ENCODE measurements at places on chromosomes 2 and 18.

GRCh38 chr2:112782234-112782799, 2.0 kb downstream of the IL1A start:
- no peak for DNase-seq

GRCh38 chr2:71226096-71226964, 573 bp downstream of the PAIP2B start:
- DNase-seq: peak; percentile 7

- no peak for DNase-seq
Observed at GRCh38 chr2:8412586-8412985, 269.3 kb upstream of the ID2 start.

DNA sequence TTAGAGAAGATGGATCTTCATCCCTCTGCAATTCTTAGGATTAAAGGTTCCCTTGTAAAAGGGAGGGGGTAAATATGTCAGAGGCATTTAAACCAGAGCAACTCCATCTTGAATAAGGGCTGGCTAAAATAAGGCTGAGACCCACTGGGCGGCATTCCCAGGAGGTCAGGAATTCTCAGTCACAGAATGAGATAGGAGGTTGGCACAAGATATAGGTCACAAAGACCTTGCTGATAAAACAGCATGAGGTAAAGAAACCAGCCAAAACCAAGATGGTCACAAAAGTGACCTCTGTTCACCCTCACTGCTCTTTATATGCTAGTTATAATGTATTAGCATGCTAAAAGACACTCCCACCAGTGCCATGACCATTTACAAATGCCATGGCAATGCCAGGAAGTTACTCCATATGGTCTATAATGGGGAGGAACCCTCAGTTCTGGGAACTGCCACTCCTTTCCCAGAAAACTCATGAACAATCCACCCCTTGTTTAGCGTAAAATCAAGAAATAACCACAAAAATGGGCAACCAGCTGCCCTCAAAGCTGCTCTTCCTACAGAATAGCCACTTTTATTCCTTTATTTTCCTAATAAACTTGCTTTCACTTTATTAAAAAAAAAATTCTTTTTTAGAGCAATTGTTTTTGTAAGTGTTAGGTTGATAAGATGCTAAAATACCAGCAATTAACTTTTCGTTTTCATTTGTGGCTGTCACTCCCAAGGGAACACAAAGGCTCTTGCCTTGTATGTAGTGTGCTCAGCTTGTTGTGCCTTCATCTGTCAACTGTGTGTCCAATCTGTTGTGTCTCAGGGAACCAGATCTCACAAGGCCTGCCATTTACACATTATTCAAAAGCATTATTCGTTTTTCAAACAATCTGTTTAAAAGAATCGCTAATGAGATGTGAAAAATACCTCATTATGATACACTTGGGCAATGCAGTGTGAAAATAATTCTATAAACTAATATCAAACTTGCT, 205.2 kb upstream of the RGPD4 start:
- no peak for DNase-seq

DNA sequence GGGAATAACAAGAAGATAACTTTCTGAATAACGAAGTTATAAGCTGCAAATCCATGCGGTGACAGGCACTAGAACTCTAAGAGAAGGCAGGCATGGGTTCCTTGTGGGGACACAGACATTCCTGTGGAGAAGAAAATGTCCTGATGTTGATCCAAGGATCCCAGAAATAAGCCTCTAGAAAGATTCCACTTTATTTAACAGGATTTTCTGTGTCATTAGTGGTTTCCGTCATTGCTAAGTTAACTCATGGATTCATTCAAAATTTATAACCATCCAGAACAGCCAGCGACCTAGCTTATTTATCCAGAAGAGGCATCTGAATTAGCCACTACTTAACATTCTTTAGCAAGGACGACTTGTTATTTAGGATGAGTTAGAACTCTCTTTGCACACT, 10.0 kb upstream of the CD302 start:
- no peak for DNase-seq

- DNase-seq: no peak
Observed at GRCh38 chr2:111238296-111238695, 117.6 kb downstream of the BCL2L11 start.

GRCh38 chr2:149458502-149458901, 128.1 kb downstream of the LYPD6 start:
- DNase-seq: no peak

DNA sequence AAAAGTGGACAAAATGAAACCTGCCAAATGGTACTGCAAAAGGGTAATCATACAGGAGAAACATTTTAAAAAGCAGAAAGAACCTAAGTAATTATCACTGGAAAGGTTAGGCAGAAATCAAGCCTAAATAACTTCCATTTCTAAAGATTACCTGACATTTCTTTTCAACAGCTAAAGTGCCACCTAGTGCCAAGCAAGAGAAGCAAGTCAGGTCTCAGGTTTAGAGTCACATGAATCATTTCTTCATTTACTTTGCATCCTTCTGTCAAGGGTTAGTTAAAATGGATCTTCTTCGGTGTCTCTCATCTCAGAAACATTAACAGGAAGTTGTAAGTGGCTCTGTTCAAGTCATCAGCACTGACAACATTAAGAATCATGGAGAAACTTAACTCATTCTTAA, 90.3 kb downstream of the AKAIN1 start:
- no peak for DNase-seq

- no peak for DNase-seq
Observed at GRCh38 chr2:212913640-212914306, 237.6 kb downstream of the IKZF2 start.

GRCh38 chr2:136920652-136921333, 155.4 kb downstream of the THSD7B start:
- DNase-seq: no peak

DNA sequence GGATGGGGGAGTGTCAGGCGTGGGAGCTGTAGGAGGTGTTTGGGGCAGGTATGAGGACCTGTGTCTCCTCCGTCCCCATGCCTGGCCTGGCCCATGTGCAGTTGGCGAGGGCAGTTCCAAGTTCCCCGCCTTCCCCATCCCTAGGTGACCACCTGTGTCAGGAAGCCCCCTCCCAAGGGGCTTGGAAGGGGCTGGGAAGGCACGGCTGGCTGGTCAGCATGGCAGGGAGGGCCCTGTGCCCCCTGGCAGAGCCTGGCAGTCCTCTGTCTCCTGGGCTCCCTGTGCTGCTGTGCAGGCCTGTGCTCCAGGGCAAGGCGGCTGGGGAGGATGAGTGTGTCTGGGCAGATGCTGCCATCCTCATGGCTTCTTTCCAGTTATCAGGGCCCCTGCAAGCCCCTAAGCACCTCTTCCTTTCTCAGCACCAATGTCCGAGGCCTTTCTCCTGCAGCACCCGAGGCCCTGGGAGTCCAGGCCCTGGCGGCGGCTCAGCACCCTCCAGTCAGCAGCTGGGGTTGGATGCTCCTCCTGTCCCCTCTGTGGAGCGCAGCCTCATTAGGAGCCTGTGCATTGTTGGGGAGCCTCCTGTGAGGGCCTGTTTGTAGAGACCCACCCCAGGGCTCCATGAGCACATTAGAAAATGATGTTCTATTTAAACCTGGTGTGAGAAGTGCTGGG, 101.7 kb downstream of the FAM210A start:
- no peak for DNase-seq

GRCh38 chr2:190023860-190024259, 38.7 kb downstream of the MSTN start:
- no peak for DNase-seq

GRCh38 chr2:128773641-128774319, 455.1 kb upstream of the HS6ST1 start:
- no peak for DNase-seq

DNA sequence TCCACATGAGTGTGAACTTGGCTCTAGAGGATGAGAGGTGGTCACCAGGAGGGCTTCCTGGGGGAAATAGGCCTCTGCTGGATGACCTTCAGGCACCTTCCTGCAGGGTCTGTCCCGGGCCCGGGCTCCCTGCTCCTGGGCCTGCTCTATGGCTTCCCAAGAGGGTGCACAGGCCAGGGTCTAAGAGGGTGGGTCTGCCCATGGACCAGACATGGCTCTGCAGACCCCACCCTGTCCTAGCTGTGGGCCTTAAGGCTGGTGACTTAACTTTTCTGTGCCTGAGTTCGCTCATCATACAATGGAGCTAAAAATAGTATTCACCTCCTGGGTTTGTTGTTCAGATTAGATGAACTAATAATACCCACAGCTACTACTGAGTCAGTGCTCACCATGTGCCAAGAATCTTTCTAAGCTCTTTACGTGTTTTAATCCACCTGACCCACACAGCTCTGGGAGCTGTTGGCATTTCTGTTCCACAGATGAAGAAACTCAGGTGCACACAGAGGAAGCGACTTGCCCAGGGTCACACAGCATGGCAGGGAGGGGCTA, 14.4 kb downstream of the INHBB start:
- DNase-seq: no peak

- DNase-seq: no peak
Observed at GRCh38 chr2:39435234-39435633, 1.9 kb downstream of the MAP4K3 start.

DNA sequence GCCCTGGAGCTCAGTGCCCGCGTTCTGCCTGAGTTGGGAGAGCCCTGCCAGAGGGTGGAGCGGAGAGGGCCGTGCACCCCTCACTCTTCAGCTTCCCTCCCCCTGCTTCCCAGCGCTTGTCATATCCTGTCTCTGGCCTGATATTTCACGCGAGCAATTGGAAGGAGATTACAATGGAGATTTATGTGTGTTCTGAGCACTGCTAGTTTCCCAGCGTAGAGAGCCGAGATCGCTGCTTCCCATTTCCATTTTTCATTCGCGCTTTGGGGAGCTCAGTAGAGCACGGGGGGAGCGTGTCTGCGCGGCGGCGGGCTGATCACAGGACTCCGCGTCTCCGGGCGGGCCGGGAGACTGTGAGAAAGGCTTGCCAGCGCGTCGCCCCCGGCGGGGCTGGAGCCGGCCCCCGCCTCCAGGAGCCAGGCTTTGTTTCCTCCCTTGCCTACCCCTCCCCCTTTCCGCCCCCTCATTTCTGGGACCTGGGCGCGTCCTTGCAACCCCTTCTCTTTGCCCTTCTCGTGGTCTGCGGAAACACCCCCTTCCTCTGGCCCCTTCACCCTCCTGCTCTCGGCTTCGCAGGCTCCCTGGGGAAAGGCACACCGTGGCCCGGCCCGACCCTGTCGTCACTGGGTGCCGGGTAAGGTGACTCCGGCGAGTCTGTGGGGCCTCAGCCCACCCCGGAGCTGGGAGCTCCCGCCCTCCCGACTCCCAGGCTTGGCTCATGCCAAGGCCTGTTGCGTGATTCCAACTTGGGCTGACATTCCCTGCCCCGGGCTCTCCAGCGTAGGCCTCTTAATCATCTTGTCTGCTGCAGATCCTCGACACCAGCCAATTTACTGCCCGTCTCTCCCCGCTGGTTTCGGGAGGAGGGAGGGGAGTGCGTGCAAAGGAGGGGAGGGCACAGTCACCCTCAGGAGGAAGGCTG, 5.8 kb downstream of the DLX2 start:
- DNase-seq: no peak

DNA sequence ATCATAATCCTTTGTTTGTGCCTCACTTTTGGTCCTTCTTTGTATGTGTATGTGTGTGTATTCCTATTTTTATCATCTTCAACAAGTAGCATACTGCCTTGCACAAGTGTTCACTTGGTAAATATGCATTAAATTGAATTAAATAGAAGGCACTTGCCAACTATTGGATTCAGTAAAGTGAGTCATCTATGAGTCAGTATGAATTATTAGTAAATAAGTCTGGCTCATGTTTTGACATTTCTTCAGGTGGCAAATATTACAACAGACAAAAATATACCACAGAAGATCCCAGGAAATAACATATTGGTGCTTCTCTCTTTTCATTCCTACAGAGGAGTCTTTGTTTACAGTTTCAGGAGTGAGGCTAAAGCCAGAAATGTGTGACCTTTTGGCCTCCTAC, 84.1 kb downstream of the CDK15 start:
- DNase-seq: no peak

- DNase-seq: no peak
Observed at GRCh38 chr2:26654061-26654340, 12.8 kb upstream of the CIB4 start.

DNA sequence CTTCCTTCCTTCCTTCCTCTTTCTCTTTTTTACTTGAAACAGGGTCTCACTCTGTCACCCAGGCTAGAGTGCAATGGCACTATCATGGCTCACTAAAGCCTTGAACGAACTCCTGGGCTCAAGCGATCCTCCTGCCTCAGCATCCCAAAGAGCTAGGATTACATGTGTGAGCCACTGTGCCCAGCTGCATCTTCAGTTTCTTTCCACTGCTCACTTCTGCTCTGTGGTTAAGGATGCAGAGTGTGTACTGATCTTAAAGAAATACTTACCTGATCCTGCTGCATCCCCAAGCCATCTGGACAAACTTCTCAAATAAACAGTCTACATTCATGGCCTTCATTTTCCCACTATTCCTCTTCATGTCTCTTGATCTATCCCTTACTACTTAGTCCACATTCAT, 13.0 kb downstream of the DPP4 start:
- no peak for DNase-seq

- DNase-seq: no peak
Observed at GRCh38 chr2:21014364-21015280, 29.3 kb downstream of the APOB start.

GRCh38 chr18:42268798-42269197, 313.8 kb downstream of the PIK3C3 start:
- DNase-seq: no peak

- DNase-seq: no peak
Observed at GRCh38 chr2:46909771-46910419, 5.7 kb downstream of the MCFD2 start.
